ENCODE measurements at places on chromosomes 1 and 21. TPM values are rescaled to one million over a fixed set of nuclear protein-coding genes. Genes with fewer than 3 reads are reported as not detected.

GRCh38 chr1:151098126-151098525 lies 27.6 kb downstream of the GABPB2 start:
- DNase-seq = no peak

GRCh38 chr21:45930792-45931191 lies 50.8 kb upstream of the COL6A1 start:
- DNase-seq = no peak

DNA sequence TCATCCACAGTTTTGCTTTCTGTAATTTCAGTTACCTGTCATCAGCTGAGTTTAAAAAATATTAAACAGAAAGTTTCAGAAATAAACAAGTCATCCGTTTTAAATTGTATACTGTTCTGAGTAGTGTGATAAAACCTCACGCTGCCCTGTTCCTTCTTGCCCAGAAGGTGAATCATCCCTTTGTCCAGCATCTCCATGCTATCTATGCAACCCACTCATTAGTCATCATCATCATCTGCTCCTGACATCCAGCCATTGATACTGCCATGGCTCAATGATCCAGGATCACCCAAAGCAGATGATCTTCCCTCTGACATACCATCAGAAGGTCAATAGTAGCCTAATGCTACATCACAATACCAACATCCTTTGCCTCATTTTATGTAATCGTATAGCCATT lies 198.3 kb downstream of the SLC44A5 start:
- DNase-seq = no peak

DNA sequence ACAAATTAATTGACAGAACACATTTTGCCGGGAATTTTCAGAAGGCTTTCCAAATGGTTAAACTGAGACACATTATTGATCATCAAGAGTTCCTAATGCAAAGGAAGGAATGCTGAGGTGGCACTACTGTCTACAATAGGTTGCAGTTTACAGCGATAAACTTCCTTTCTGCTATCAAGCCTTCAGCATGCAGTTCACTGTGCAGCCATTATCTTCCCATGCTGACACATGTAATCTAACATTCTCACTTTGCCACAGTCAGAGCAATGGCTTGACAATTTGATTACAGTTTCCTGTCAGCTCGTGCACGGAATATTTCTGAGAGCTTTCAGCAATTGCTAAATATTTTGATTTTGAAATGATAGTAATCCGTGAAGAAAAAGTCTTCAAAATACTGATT lies 166.9 kb upstream of the PRMT6 start:
- no peak for DNase-seq

GRCh38 chr1:115291741-115292140 lies 46.3 kb downstream of the NGF start:
- no peak for DNase-seq

- DNase-seq = no peak
These were observed 9.4 kb downstream of the RUSC1 start for GRCh38 chr1:155329980-155330598.

The CCNL2 gene
- polyA plus RNA-seq = 116 TPM

The ADSS2 gene
- 55.9 TPM for polyA plus RNA-seq

- no peak for DNase-seq
These were observed 584 bp upstream of the LTN1 start for GRCh38 chr21:28993293-28993629.

The UBE2G2 gene
- 49.7 TPM for polyA plus RNA-seq

- DNase-seq = no peak
These were observed 23.4 kb downstream of the RD3 start for GRCh38 chr1:211468595-211468994.

The LEFTY2 gene
- polyA plus RNA-seq = 0.05 TPM

DNA sequence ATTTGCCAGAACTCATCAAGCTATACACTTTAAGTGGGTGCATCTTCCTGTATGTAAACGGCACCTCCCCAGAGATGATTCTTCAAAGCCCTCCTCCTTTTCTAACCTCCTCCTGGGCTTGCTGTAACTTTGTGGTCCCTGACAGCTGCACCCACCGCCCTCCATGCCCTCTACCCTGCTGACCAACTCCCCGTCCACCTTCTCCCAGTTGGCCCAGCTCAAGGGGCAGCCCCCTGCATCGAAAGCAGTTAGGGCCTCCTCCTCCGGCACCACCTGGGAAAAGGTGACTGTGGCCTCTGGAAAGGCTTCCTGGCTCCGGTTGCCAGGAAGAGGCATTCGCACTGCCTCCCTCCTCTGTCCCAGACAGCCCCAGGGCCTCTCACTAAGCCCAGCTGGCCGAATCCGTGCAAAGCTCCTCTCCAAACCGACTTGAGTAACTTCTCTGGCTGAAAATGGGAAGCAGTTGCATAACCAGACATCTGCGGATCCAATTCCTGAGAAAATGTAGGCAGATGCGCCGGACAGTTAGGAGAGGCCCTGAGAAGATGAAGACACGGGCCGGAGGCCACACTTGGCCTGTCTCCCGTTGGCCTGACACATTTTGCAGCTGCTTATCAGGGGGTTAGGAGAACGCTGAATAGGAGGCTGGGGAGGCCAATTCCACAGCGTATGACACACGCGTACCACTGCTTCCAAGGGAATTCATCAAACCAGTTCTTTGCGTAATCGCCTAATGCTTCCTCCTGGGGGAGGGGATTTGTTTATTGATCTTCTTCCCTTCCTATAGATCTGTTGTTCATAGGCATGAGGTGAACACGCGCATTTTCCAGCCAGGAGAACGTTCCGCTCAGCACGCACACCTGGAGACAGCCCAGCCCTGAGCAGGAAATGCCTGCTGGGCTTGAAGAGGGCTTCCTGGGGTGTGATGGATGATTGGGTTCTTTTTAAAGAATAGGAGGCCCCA lies 48.7 kb upstream of the COL6A2 start:
- peak; percentile 100 for DNase-seq

DNA sequence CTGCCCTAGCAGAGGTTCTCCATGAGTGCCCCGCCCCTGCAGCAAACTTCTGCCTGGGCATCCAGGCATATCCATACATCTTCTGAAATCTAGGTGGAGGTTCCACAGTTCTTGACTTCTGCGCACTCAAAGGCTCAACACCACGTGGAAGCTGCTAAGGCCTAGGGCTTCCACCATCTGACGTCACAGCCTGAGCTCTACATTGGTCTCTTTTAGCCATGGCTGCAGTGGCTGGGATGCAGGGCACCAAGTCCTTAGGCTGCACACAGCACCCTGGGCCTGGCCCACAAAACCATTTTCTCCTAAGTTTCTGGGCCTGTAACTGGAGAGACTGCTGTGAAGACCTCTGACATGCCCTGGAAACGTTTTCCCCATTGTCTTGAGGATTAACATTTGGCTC lies 272.6 kb upstream of the PLXNA2 start:
- DNase-seq = no peak

The OVAAL gene
- not detected for polyA plus RNA-seq

DNA sequence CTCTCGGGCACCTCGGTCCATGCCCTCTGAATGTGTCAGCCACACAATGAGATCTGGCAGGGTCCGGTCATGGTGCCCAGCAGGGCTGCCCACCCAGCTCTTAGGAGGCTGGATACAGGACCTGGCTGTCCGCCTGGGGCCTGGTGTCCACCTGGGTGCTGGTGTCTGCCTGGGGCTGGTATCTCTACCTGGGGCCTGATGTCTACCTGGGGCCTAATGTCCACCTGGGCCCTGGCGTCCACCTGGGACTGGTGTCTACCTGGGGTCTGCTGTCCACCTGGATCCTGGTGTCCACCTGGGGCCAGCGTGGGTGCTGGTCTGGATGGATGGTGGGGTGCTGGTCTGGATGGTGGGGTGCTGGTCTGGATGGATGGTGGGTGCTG lies 45.1 kb upstream of the ACTRT2 start:
- DNase-seq = no peak

DNA sequence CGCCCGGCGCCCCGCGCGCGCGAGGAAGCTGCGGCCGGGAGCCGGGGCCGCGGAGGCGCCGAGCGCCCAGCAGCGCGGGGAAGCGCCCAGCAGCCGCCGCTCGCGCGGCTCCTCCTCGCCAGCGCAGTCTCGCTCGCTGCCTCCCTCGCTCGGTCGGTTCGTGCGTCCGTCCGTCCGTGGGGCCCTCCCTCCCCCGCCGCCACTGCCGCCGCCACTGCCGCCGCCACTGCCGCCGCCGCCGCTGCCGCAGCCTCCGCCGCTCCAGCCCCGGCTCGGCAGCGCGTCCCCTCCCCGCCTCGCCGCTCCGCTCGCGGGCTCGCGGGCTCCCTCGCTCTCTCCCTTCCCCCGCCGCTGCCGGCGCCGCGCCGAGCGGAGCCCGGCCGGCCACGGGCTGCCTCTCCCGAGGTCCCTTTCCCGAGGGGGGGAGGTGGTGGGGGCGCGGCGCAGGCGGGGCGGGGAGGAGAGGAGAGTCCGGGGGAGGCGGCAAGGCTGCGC lies at the start of gene KCND3:
Gene KCND3, minus strand, starts transcription at position 138 of the 495 bp plus-strand sequence.
- DNase-seq = peak; percentile 4

- DNase-seq = no peak
These were observed 38.1 kb upstream of the CD55 start for GRCh38 chr1:207283421-207283820.

The RORC gene
- polyA plus RNA-seq = not detected

The AGRN gene
- polyA plus RNA-seq = 20.7 TPM

GRCh38 chr21:25518491-25518911 lies 88.8 kb downstream of the MRPL39 start:
- DNase-seq = no peak

- no peak for DNase-seq
These were observed 18.1 kb downstream of the HDAC1 start for GRCh38 chr1:32309960-32310359.

The PLA2G2D gene
- not detected for polyA plus RNA-seq

- DNase-seq = no peak
These were observed 40.3 kb downstream of the PBX1 start for GRCh38 chr1:164599272-164599671.

- peak; percentile 34 for DNase-seq
These were observed 75.4 kb downstream of the UBE4B start for GRCh38 chr1:10108134-10108663.

DNA sequence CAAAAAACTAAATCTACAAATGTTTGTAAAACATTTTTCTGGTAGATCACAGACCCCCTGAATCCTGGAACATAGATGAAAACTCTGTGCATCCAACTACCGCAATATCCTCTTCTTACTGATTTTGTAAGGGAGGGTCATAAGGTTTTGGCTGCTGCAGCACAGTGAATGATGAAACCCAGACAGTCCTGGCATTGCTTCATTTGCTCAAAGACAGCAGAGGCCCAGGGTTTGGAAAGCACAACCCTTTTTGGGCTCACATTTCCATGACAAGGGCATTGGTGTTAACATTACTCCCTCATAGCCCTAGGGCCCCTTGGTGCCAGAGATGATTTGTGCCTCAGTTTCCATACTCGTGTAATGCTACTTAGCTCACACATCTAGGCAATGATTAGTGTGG lies 51.2 kb downstream of the PLXNA2 start:
- DNase-seq = no peak

The ADAMTS4 gene
- 1.0 TPM for polyA plus RNA-seq

- DNase-seq = peak; percentile 100
These were observed 166.9 kb downstream of the IER5 start for GRCh38 chr1:181255270-181255929.

- DNase-seq = peak; percentile 100
These were observed 73.8 kb upstream of the ZNF281 start for GRCh38 chr1:200483491-200484143.

The SLC50A1 gene
- polyA plus RNA-seq = 36.0 TPM

The CLDN14 gene
- not detected for polyA plus RNA-seq

- no peak for DNase-seq
These were observed 65.1 kb upstream of the SERBP1 start for GRCh38 chr1:67495327-67495726.

GRCh38 chr1:99906535-99906934 lies 56.4 kb downstream of the AGL start:
- no peak for DNase-seq

The GPR137B gene
- polyA plus RNA-seq = 13.6 TPM

The ADAMTS1 gene
- 208 TPM for polyA plus RNA-seq

The OR2T12 gene
- polyA plus RNA-seq = not detected

DNA sequence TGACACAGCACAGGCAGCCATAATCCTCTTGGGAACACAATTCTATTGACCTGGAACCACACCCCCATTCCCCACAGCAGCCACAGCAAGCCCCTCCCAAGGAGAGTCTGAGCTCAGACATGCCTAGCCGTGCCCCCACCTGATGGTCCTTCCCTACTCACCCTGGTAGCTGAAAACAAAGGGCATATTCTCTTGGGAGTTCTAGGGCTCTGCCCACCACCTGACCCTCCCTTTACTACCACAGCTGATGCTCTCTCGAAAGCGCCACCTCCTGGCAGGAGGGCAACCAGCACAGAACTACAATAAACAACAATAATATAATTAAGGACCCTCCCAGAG lies 184.8 kb upstream of the COA6 start:
- DNase-seq = no peak

The PPFIA4 gene
- polyA plus RNA-seq = 3.2 TPM

- DNase-seq = peak; percentile 86
These were observed 26.4 kb downstream of the ABCA4 start for GRCh38 chr1:94094469-94095111.

DNA sequence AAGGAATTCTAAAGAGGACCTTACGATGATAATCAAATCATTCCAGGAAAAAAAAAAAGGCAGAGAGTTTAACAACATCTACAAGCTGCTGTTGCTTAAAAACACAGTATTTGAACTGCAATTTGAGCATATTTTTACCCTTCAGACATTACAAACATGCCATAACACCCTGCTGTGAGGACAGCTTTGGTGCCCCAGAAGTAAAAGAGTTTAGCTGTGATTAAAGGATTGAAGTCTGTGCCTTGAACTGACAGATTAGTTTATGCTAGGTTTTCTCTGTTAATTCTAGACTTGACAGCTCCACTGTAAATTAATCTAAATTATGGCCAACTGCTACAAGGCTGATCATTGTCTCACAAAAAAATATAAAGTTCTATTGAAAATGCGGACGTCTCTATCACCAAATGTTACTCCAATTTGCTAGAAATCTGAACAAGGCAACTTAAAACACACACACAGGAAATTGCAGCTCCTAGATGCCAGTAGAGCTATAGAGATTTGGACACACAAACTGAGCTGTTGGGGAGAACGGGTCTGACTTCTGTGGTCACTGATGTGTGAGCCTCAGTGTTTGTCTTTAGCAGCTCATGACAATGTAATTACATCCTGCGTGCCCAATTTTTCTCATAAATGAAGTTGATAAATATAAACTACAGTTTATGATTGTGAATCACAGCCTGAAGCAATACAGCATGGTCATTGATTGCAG lies 217.9 kb downstream of the NTNG1 start:
- peak; percentile 14 for DNase-seq

The NID1 gene
- polyA plus RNA-seq = 152 TPM

The IFI16 gene
- polyA plus RNA-seq = 223 TPM

- no peak for DNase-seq
These were observed 511 bp downstream of the NDC1 start for GRCh38 chr1:53837646-53837923.
